ENCODE measurements at places on chromosomes 5 and 9.

DNA sequence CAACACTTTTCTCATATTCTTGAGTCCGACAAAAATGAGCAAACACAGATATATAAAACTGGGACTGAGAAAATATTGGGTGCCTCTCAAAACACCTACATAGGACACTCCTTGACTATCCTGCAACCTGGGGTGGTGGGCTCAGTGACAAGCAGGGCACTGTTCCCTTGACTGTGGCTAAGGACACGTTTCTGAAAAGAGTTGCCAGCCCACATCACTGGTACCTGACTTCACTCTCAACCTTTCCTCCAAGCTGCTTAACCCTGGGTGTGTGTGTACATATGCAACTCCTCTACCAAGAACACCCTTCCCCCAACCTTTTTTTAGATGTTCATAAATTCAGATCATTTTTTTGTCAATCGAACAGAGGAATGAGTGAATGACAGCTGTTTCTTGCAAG, 148.7 kb downstream of the ACTL7B start:
- DNase-seq: no peak

GRCh38 chr9:556199-556598, 285.3 kb upstream of the DMRT1 start:
- DNase-seq: no peak

DNA sequence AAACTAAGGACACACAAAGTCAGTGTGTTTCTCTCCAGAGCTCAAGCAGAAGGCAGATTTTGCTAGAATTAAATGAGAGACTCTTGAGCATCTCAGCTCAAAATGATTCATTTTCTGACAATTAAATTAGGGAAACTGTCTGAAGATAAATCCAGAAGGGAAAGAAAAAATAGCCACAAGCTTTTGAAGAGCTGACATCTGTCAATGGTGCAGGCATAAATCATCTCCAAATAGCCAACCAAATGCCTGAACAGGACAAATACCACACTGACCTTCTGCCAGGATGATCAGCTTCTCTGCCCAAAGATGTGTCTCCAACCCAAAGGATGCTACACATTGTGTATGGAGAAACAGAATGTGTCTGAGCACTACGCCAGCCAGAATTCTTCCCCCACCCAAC, 199.3 kb downstream of the CTNND2 start:
- no peak for DNase-seq

DNA sequence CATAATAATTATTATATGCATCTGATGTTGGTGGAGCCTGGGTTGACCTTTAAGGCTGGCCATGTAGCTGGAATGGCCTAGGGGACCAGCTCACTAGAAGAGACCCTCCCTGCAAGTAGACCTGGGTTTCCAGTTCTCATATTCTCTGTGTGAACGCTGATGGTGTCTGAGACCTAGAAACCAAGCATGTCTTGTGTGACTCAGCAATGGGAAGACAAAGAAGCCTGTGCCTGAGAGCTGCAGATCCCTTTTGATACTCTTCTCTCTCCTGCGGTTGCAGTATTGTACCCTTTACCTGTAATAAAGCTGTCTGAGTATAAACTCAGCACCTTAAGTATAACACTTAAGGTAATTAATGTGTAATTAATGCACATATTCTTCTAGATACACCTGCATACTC, 22.2 kb downstream of the C9orf152 start:
- DNase-seq: no peak

DNA sequence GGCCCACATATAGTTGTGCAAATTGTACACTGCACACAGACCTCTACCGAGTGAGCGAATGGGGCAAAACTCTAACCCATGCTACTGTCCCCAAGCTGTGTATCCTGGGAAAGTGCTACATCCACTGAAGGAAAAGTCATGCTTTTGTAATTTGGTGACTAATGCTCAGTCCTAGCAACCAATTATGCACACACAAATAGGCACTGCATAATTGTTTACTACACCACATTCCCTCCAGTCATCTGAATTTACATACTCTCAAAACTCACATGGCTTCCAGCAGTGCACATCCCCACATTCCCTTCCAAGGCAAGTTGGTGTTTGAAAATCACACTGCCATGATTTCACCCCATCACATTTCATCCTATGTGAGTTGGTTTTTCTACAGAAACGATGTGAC, 125.9 kb upstream of the OSMR start:
- no peak for DNase-seq

- DNase-seq: no peak
These were observed 84.8 kb upstream of the NEURL1B start for GRCh38 chr5:172556262-172556661.

Data from activated CD4-positive, alpha-beta T cell treated with anti-CD3 and anti-CD28 coated beads, Interleukin-2, amount 50 U/mL, for 4 hours (primary cell).